ENCODE measurements at places on chromosomes 5 and 9.

GRCh38 chr9:113417370-113417769, 6.8 kb downstream of the C9orf43 start:
- DNase-seq, result no peak

DNA sequence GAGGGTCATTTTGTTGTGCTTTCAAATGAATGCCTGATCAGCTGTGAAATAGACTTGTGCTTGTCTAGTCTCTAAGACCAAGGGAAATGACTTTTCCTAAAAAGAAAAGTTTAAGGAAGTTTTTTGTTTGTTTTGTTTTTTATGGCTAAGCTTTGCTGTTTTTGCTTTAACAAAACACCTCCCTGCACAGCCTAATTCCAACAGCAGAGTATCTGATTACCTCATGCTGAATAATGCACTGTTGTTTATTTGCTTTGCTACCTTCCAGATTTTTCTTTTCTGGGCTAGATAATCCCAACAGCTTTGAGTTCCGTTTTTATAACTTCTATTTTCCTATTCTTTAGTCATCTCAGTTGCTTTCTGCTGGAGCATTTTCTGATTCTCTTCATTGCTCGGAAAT, 95.8 kb downstream of the AOPEP start:
- DNase-seq, result peak; percentile 58

DNA sequence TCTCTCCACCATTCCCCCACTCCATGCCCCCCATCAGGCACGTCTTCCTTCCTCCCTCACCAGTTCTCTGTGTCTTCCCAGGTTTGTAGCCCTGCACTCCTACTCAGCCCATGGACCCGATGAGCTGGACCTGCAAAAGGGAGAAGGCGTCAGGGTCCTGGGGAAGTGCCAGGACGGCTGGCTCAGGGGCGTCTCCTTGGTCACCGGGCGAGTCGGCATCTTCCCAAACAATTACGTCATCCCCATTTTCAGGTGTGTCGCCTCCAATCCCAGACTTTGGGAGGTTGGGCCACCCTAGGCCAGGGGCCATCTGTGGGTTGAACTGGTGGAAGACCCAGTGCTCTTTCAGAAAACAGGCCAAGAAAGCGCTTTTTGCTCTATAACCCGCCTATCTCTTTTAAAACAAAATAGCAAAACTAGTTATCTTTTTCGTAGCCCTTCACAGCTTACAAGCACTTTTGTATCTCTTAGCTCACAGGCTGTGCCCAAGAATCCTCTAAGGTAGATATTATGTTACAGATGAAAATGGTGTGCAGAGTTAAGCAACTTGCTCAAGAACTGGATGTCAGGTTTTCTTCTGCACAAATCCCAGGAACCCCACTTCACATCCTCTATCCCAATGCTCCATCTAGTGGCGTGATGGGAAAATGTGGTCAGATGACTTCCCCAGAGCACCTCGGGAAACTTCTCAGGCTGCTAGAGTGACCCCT, 56.2 kb downstream of the PLAC8L1 start:
- DNase-seq, result peak; percentile 90

DNA sequence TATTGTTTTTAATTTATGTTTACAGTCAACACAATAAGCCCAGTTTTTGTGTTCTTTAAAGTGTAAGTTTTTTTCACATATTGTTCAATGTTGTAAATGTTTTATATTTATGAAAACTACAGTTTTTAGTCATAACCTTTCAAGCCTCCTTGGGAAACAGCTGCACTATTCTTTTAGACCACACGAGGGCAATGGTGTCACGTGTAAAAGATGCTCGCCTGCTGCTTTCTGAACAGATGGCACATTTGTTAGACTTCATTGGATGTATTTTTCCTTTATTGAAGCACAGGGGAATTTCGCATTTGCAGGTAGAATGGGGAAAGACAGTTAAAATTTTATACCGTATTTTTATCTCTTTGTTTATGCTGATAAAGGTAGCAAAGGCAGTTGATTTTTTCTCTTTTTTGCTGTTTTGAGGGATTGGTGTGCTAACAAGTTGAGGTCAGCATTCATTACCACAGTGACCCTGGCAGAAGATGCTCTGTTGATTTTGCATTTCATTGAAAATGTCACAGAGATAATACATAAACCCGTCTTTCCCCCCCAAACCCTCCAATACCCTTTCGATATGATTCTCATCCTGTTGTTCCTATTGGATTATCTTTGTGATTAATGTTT, 59.0 kb downstream of the MAT2B start:
- peak; percentile 82 for DNase-seq

DNA sequence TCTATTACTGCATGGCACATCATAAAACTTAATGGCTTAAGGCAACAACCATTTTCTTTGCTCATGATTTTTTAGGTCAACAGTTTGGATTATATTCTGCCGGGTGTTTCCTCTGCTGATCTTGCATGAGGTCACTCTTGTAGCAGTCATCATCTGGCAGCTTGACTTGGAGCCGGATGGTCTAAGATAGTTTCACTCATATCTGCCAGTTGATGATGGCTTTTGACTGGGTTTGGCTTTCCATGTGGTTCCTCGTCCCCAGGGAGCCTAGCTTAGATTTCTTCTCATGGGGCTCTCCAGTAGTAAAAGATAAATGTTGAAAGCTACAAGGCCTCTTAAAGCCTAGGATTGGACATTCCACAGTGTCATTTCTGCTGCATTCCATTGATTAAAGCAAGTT, 27.4 kb downstream of the LNPEP start:
- DNase-seq, result peak; percentile 39

- peak; percentile 86 for DNase-seq
Measured at GRCh38 chr9:72524820-72525540, 3.6 kb downstream of the TMC1 start.

GRCh38 chr5:87867281-87867680, 401.4 kb downstream of the TMEM161B start:
- DNase-seq, result no peak

GRCh38 chr9:5357431-5358105, 17.9 kb upstream of the RLN1 start:
- peak; percentile 0 for DNase-seq

GRCh38 chr9:92710368-92710767, 40.4 kb upstream of the IPPK start:
- DNase-seq, result no peak

- no peak for DNase-seq
Measured at GRCh38 chr9:107809871-107810460, 320.4 kb upstream of the KLF4 start.

- no peak for DNase-seq
Measured at GRCh38 chr9:135663857-135664256, 748 bp downstream of the LCN9 start.

GRCh38 chr5:38598296-38598993, 42.0 kb upstream of the LIFR start:
- DNase-seq, result no peak

GRCh38 chr5:40399349-40399748, 280.4 kb upstream of the PTGER4 start:
- DNase-seq, result peak; percentile 70

DNA sequence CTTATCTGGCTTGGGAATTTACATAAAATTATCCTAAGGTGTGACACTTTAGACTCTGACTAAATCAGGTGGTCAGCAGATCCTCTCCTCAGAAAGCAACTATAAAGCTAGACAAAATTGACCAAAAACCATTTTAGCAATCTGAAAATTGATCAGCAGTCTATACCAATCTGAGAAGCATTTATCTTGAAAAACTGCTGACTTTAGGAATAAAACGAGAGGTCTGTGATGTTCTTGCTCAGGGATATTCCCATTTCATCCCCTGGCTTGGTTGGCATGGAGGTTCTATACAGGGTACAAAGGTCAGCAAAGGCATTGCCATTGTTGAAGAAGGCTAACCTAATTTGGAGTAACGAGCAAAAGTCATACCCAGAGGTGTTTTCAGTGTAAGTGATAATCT, 11.7 kb downstream of the SPINK5 start:
- DNase-seq, result no peak

GRCh38 chr5:135018457-135018856, 15.6 kb downstream of the PITX1 start:
- no peak for DNase-seq

GRCh38 chr9:132784286-132784830, 93.7 kb downstream of the AK8 start:
- no peak for DNase-seq

DNA sequence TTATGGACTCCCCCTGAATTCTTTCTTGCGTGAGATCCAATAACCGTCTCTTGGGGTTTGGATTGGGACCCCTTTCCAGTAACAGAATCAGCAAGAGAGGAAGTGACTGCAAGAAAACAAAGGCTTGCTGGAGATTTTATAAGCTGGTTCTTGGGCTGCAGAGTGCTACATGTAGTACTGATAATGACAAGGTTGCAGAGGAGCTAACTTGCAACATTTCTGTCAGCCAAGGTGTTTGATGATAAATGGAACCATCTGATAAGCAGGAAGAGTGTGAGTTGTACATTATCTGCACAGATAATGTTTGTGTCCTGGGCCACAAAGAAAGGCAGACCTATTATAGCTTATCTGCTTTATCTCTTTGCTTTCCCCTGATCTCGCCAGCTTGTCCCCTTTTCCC, 37.1 kb downstream of the DNAJB5 start:
- no peak for DNase-seq

DNA sequence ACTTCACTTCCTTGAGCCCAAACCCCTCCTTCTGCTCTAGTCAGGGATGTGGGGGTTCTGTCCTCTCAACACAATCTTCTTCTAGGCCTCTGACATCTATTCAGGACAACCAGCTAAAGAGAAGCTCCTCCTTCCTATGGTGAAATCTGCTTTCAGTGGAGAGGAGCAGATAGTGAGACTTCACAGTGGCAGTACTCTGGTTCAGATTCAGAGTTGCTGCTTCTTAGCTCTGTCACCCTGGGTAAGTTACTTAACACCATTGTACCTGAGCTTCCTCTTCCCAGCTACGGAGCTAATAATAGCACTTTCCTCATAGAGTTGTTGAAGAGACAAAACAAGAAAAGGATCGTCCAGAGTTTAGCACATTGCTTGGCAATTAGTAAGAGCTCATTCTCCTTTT, 77.3 kb upstream of the LARP1 start:
- DNase-seq, result peak; percentile 9

DNA sequence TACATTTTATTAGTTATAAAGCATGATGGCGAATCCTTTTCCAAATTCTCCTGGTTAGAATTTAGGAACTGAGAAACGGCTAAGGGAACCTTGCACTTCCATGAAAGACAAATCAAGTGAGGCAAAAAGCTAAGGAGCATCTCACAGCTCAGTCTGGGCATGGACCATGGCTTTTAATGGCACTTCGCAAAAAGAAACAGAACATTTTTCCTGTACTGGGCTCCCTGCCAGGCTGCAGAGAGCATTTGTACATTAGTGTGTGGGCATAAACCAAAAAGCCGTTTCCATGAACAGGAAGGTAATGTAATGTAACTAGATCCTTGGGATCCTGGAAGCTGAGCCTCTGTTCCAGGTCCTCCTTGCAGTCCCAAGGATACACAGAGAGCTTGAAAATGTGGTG, 354.2 kb downstream of the MRPS30 start:
- DNase-seq, result no peak

DNA sequence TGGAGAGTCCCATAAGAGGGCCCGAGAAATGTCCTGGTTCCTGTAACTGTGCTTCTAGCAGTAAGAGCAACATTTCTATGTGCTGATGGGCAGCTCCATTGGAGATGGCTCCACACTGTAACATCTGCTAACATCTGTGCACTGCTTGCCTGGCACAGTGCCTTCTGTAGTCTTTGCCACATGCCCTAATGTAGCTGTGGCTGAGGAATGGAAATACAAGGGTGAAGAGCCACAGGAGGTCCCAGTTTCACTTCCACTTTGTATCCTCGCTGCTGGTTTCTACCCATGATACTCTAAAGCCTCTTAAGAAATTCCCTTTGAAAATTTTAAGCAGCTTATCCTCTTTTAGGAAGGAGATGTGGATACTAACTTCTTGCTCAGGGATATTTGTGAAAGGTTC, 97.4 kb downstream of the HOMER1 start:
- DNase-seq, result peak; percentile 42

DNA sequence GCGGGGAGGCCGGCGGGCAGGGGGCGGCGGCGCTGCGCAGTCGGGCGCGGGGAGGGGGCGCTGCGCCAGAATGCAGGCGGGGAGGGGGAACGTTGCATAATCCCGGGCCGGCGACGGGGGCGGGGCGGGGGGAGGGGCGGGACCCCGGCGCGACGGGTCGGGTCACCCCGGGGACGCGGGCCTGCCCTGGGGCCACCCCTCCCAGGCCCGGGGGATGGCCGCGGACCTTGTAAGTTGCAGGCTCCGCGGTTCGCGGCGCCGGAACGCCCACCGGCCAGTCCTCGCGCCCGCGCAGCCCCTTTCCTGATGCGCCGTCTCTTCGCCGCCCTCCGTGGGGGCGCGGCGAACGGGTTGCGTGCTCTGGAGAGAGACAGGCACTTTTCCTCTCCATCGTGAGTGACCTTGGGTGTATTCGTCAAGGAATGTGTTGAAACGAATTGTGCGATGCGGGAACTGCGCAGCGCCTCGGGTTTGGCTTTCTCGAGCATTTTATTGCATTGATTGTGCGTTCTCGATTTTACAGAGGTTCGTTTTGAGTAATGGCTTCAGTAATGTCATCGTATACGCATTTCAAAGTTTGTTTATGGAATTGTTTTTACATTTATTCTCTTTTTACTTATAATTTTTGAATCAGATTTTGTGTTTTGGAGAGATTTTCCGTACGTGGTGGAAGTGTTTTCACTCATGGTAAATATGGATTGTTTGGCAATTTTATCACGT, 802 bp downstream of the SPIN1 start:
- DNase-seq, result peak; percentile 84

DNA sequence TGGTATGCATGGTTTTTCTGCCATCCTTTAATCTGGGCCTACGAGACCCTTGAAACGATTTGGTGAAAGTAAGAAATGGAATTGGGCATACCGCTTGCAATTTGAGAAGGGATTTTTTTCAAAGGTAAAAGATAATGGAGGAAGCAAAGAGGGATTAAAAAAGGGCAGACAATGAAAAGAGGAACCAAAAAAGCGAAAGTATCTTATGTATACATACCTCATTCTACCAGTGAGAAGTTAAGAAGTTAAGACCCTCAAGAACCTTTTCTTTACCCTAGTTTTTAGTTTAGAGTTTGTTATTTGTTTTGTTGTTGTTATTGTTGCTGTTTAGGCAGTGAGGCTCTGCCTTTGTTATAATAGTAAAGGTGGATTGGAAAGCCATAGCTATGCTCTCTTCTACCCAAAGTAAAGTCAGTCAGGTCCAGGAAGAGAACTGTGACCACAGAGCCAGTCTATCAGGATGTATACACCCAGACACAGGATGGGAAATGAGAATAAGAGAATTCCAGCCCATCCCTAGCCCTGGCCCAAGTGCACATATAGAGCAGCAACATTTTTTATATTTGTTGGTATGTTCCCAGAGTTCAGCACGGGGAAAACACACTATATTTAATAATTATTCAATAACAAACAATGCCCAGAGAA, 166.6 kb downstream of the RFX3 start:
- no peak for DNase-seq

DNA sequence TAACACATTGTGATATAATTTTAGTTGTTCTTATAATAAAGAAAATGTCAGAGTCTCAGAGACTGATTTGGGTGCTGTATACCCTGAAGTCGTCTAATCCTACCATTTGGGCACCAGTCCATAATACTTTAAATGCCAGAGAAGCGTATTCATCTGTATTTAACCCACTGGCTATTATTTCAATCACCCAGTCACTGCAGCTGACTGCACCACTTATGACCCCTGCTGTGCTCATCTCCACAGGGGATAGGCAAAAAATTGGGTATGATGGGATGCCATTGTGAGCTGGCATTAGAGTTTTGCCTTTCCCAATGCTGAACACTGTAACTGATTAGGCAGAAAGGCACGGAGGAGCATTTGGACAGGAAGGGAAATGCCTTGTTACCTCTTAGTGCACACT, 599.7 kb downstream of the CAAP1 start:
- peak; percentile 57 for DNase-seq
